ENCODE measurements at places on chromosomes 16 and 17. TPM values are rescaled to one million over a fixed set of nuclear protein-coding genes. Genes with fewer than 3 reads are reported as not detected.
A peak's percentile ranks its signal among the peaks of the same experiment; 100 is the strongest.

Gene MMP25
- total RNA-seq, result 0.26 TPM

Gene AGRP
- not detected for total RNA-seq

Gene CRYBA1
- not detected for total RNA-seq

Gene SMCR8
- 10.9 TPM for total RNA-seq

Gene TIMP2
- 35.1 TPM for total RNA-seq

Gene BAHCC1
- total RNA-seq, result 7.4 TPM

Gene LGALS9B
- total RNA-seq, result not detected

Gene PABPN1L
- total RNA-seq, result not detected

- H3K4me1 ChIP-seq, result no peaks in the 10 kb centered on the region
- DNase-seq, result no peak
- peaks cover 13% of the 10 kb centered on the region for H3K36me3 ChIP-seq
- H3K27me3 ChIP-seq, result no peaks in the 10 kb centered on the region
- H3K4me3 ChIP-seq, result no peak overlapping the region
Observed at GRCh38 chr17:28864991-28865849, 10.4 kb downstream of the ERAL1 start.

GRCh38 chr16:20084624-20085226, 11.0 kb upstream of the GPR139 start:
- peak; percentile 41 for DNase-seq
- H3K27me3 ChIP-seq, result peaks cover 17% of the 10 kb centered on the region
- no peak overlapping the region for H3K27ac ChIP-seq
- no peaks in the 10 kb centered on the region for H3K36me3 ChIP-seq
- H3K4me1 ChIP-seq, result no peaks in the 10 kb centered on the region

DNA sequence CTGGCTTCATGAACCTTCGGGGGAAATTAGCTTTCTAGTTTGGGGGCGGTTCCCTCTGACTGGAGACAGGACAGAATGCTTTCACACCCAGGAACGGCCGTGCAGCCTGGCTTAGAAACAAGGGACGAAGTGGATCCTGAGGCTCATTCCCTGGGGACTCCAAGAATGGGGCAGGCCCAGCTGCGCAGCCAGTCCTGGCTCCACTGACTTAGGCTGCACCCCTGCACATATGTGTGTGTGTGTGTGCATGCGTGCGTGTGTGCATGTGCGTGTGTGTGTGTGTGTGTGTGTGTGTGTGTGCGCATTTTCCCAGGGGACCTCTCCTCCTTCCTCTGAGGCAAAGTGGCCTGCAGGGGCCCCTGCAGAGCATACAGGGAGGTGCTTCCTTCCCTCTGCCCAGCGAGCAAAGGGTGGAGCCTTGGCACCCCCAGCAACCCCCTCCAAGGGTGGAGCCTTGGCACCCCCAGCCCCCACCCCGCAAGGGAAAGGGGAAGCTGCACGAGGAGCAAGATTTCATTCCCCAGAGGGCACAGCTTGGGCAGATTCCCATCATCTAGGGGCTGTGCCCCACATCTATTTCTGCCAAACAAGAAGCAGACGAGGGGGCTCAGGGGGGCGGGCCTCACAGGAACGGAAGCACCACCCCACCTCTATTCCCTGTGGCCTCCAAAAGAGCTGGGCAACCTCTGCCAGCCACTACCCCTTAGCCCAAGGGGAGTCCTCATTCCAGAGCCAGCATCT, 97.6 kb upstream of the CBX4 start:
- no peak overlapping the region for H3K27ac ChIP-seq
- H3K4me3 ChIP-seq, result no peak overlapping the region
- H3K36me3 ChIP-seq, result peaks cover 49% of the 10 kb centered on the region
- H3K27me3 ChIP-seq, result no peaks in the 10 kb centered on the region
- peaks cover 13% of the 10 kb centered on the region for H3K4me1 ChIP-seq

- DNase-seq, result no peak
- H3K36me3 ChIP-seq, result no peaks in the 10 kb centered on the region
- H3K4me1 ChIP-seq, result no peaks in the 10 kb centered on the region
- H3K27ac ChIP-seq, result no peak overlapping the region
Observed at GRCh38 chr17:20039037-20039436, 29.9 kb downstream of the SPECC1 start.

- no peak overlapping the region for H3K4me3 ChIP-seq
- DNase-seq, result peak; percentile 86
- no peaks in the 10 kb centered on the region for H3K27me3 ChIP-seq
- peaks cover 6% of the 10 kb centered on the region for H3K36me3 ChIP-seq
- peaks cover 30% of the 10 kb centered on the region for H3K4me1 ChIP-seq
- peak overlapping the region; percentile 42 for H3K27ac ChIP-seq
Observed at GRCh38 chr17:55454906-55455474, 33.4 kb upstream of the MMD start.

- no peak for DNase-seq
- H3K36me3 ChIP-seq, result no peaks in the 10 kb centered on the region
- no peaks in the 10 kb centered on the region for H3K27me3 ChIP-seq
- H3K27ac ChIP-seq, result no peak overlapping the region
- no peaks in the 10 kb centered on the region for H3K4me1 ChIP-seq
Observed at GRCh38 chr17:61239953-61240352, 159.7 kb upstream of the TBX2 start.

DNA sequence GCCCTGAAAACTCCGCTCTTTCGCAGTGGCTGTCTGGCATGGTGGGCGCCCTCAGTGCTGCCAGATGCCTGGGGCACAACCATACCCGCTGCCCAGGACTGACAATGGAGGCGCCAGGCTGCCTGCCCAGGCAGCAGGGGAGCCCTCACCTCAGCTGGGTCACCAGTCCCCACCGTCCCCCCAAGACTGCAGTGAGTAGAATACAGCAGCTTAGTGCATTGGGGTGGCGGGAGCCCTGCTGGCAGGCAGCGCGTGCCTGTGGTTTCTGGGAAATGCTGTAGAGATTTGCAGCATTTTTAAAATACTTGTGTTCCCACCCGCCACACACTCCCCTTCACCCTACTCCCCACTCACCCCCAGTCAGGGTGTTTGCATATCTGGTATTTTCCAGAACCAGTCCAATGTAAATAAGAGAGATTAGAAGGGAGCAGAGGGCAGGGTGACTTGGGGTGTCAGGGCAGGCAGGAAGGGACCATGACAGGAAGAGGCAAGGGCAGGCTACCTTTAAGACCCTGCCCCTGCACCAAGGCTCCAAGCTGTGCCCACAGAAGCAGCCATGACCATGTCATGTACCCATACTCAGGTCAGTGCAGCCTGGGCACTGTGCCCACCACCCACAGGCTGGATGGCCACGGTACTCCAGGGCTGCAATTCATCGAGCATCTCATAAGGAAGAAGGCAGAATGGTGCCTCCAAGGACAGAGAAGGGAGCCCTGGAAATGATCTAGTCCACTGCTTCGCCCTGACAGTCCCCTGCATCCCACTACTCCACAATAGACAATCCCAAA, 21.5 kb downstream of the MYO18A start:
- H3K36me3 ChIP-seq, result peaks cover 10% of the 10 kb centered on the region
- H3K27ac ChIP-seq, result peak overlapping the region; percentile 19
- no peak overlapping the region for H3K4me3 ChIP-seq

DNA sequence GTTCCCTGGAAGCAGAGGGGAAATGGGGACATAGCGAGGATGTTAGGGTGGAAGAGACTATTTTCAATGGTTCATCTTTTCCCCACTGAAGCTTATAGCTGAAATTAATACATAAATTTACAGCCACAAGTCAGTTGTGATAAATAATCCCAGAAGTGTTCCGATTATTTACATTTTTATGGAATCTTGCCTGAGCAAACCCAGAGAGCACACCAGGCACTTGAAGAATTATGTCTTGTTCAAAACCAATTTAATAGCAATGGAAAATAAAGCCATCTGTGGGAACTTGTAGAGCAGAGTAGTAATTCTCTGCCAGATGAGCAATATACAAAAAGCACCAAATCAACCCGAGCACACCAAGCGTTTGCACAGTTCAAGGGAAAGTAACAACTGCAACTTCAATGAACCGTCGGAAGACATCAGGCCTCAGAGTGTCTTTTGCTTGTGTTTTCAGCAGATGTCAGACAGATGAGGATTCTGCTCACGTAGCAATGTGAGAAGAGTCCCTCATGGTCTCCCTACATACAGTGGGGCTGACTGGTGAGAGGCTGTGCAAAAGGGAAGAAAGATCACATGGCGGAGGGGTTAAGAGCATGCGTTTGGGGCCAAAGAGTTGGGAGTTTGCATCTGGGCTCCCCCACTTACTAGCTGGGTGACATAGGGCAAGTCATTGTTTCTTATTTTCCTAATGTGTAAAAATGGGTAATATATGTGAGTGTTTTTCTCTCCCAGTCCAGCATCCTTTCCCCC, 148.7 kb upstream of the HS3ST2 start:
- no peaks in the 10 kb centered on the region for H3K4me1 ChIP-seq
- H3K27ac ChIP-seq, result no peak overlapping the region
- H3K36me3 ChIP-seq, result no peaks in the 10 kb centered on the region
- no peak for DNase-seq
- no peaks in the 10 kb centered on the region for H3K27me3 ChIP-seq
- H3K4me3 ChIP-seq, result no peak overlapping the region

DNA sequence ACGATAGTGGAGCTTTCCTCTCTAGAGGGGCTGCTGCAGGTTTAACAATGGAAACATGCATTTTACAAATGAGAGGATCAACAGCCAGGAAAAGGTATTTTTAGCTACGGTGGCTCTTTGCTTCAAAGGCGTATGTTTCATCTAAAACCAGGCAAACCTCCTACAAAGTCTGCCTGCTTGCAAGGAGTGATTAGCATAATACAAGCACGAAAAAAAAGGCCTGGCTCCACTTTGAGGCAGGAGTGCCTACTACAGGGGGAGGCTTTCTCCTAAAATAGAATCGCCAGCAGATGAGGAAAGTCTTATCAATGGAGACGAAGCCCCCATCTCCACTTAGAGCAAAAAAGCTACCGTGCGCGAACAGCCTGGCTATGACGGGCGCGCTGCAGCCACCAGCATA, 27.1 kb upstream of the MTSS2 start:
- H3K27ac ChIP-seq, result peak overlapping the region; percentile 96
- peaks cover 8% of the 10 kb centered on the region for H3K36me3 ChIP-seq
- H3K27me3 ChIP-seq, result no peaks in the 10 kb centered on the region
- H3K4me1 ChIP-seq, result peaks cover 34% of the 10 kb centered on the region
- no peak overlapping the region for H3K4me3 ChIP-seq

- DNase-seq, result no peak
- no peak overlapping the region for H3K27ac ChIP-seq
- H3K36me3 ChIP-seq, result peaks cover 5% of the 10 kb centered on the region
- peaks cover 15% of the 10 kb centered on the region for H3K4me1 ChIP-seq
Observed at GRCh38 chr16:72482695-72483094, 310.7 kb upstream of the PMFBP1 start.

DNA sequence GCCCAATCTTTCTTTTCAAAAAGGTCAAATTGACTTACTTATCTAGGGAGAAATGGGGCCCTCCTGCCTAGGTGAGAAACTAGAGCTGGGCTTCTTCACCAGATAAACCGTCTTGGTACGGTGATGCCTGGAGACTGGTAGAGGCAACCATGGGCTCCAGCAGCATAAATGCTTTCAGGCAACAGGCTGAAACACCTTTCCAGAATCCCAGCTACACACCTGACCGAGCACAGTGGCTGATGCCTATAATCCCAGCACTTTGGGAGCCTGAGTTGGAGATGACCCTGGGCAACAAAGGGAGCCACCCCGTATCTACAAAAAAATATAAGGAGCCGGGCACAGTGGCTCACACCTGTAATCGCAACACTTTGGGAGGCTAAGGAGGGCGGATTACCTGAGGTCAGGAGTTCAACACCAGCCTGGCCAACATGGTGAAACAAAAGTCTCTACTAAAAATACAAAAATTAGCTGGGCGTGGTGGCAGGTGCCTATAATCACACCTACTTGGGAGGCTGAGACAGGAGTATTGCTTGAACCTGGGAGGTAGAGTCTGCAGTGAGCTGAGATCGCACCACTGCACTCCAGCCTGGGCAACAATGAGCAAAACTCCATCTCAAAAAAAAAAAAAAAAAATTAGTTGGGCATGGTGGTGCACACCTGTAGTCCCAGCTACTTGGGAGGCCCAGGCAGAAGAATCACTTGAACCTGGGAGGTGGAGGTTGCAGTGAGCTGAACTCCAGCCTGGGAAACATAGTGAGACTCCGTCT, 8.0 kb downstream of the TRAF4 start:
- peaks cover 16% of the 10 kb centered on the region for H3K4me1 ChIP-seq
- no peak overlapping the region for H3K4me3 ChIP-seq
- peaks cover 80% of the 10 kb centered on the region for H3K36me3 ChIP-seq

DNA sequence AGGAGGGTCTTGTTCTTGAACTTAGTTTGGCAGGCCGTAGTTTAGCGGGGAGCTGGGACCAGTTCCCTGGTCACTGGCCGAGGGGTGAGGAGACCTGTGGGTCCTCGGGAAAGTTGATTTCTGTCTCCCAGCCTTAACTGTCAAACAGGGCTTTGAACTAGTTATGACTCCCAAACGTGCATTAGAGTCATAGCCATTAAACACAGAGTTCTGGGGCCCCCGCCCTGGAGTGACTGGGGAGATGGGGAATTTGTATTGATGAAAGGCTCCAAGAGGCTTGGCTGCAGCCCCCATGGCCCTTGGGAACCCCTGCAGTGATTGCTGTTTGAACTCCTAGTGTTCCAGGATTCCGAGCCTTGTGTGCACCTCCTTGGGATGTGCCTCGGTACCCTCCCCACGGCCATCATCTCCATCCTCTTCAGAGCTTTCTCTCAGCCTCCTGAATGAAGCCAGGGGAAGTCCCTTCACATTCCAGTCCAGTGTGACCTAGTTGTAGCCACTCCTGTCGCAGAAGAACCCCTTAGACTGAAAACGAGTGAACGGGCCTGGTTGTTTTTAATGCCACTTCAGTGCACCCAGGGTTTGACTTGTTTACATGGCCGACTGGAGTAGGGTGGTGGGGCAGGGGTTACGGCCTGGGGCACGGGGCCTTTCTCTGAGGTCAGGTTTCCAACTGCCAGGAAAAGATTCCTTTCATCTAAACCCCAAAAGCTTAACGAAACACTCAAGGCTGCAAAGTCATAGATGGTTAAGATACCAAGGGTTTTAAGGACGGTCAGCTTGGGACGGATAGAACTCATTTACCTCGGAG, 1.4 kb downstream of the MPRIP start:
- H3K4me3 ChIP-seq, result peak overlapping the region; percentile 94
- H3K36me3 ChIP-seq, result no peaks in the 10 kb centered on the region
- H3K4me1 ChIP-seq, result peaks cover 42% of the 10 kb centered on the region

DNA sequence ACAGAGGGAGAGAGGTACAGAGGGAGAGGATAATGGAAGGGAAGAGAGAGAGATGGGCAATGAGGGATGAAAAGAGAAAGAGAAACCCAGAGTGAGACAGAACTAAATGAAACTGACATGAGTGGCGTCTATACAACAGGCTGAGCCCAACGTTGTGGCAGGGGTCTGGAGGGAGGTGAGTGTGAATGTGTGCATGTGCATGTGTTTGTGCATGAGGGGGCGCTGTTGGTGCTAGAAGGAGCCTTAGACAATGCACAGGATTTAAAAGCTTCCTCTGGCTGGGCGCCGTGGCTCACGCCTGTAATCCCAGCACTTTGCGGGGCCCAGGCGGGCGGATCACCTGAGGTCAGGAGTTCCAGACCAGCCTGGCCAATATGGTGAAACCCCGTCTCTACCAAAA, 454.8 kb upstream of the CDH11 start:
- H3K4me1 ChIP-seq, result no peaks in the 10 kb centered on the region
- no peaks in the 10 kb centered on the region for H3K36me3 ChIP-seq
- no peaks in the 10 kb centered on the region for H3K27me3 ChIP-seq
- no peak for DNase-seq
- no peak overlapping the region for H3K4me3 ChIP-seq
- no peak overlapping the region for H3K27ac ChIP-seq

Measured in MCF 10A (cell line).